Spleen (tissue), 13 donors: ENCODE measurements at places on chromosomes 2 and 18. TPM values are rescaled to one million over a fixed set of nuclear protein-coding genes. Genes with fewer than 3 reads are reported as not detected.

DNA sequence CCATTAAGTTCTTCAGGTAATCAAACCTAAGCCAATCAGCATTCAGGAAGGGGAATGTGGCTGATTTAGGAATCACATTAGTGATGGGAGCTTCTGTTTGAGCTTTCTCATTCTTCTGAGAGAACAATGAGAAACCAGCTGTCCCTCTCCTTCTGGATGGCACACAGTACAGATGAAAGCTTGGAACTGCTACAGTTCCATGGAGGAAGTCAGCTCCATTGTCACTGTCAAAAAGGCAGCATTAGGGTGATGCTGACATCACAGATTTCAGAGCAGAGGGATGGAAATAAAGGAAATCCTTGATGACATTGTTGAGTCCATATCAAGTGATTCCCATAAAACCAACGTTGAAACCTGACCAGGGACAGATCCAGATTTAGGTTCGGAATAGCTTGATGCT lies 36.1 kb upstream of the ACYP2 start:
- no peaks in the 10 kb centered on the region for H3K36me3 ChIP-seq
- no peak overlapping the region for H3K27ac ChIP-seq
- no peaks in the 10 kb centered on the region for H3K27me3 ChIP-seq
- no peaks in the 10 kb centered on the region for H3K4me1 ChIP-seq
- DNase-seq: no peak

PROKR1 gene
- total RNA-seq: not detected

DNA sequence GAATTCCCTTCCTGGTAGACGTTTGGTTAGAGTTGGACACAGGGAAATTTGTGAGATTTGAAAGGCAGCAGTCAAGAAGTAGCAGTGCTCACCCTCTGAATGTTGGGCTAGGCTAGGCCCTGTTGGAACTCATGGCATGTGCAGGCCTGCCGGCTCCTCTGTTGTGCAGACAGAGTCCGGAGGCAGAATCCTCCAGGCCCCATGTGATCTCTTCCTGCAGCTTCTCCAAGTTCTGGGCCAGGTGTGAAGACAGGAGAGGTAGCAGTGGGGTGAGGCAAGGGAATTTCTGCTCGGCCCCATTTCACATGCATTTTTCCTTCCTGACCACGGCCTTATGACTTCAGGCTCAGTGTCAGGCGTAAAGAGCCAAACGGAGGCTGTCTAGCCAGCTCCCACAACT lies 36.9 kb upstream of the RAB31 start:
- no peaks in the 10 kb centered on the region for H3K36me3 ChIP-seq
- H3K4me1 ChIP-seq: peaks cover 10% of the 10 kb centered on the region
- DNase-seq: no peak
- no peak overlapping the region for H3K4me3 ChIP-seq
- H3K27me3 ChIP-seq: no peaks in the 10 kb centered on the region

GRCh38 chr2:21165350-21165749 lies 41.6 kb downstream of the TDRD15 start:
- no peaks in the 10 kb centered on the region for H3K36me3 ChIP-seq
- no peak overlapping the region for H3K27ac ChIP-seq
- no peak for DNase-seq
- no peaks in the 10 kb centered on the region for H3K4me1 ChIP-seq

GRCh38 chr2:217218269-217219163 lies 358.7 kb upstream of the TNP1 start:
- H3K36me3 ChIP-seq: no peaks in the 10 kb centered on the region
- DNase-seq: no peak
- H3K27me3 ChIP-seq: no peaks in the 10 kb centered on the region

- H3K36me3 ChIP-seq: no peaks in the 10 kb centered on the region
- no peak for DNase-seq
- H3K27ac ChIP-seq: no peak overlapping the region
- no peaks in the 10 kb centered on the region for H3K4me1 ChIP-seq
- H3K4me3 ChIP-seq: peak overlapping the region; percentile 6
Measured at GRCh38 chr2:133674433-133675331, 106.4 kb upstream of the NCKAP5 start.

GPBAR1 gene
- 9.3 TPM for total RNA-seq

- H3K27ac ChIP-seq: no peak overlapping the region
- H3K36me3 ChIP-seq: no peaks in the 10 kb centered on the region
- peaks cover 5% of the 10 kb centered on the region for H3K27me3 ChIP-seq
- no peak for DNase-seq
- H3K4me1 ChIP-seq: peaks cover 51% of the 10 kb centered on the region
- H3K4me3 ChIP-seq: no peak overlapping the region
Measured at GRCh38 chr2:127669056-127669455, 6.3 kb downstream of the LIMS2 start.

DNA sequence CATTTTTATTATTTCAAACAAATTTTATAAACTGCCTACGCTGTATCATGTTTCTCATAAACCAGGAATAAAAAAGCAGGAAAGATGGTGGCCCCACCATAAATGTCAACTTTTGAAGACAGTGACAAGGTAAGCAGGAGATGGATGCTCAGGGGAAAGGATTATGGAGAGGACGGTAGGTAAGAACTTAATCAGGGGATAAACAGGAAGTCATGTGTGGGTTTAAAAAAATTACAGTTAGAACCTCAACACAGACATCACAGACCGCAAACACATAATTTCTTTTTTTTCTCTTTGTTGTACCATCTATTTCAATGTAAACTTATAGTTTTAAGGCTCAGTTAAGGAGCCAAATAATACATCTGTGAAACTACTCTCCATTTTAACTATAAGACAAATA lies 575.2 kb upstream of the SLC8A1 start:
- H3K27me3 ChIP-seq: no peaks in the 10 kb centered on the region
- H3K27ac ChIP-seq: no peak overlapping the region
- H3K4me1 ChIP-seq: no peaks in the 10 kb centered on the region
- DNase-seq: no peak

BCL11A gene
- total RNA-seq: 118 TPM

LMAN2L gene
- 15.4 TPM for total RNA-seq

KANSL1L gene
- 15.4 TPM for total RNA-seq

GRCh38 chr18:79868168-79868784 lies 70.5 kb downstream of the KCNG2 start:
- H3K36me3 ChIP-seq: no peaks in the 10 kb centered on the region
- no peak overlapping the region for H3K27ac ChIP-seq
- H3K4me3 ChIP-seq: no peak overlapping the region
- H3K4me1 ChIP-seq: no peaks in the 10 kb centered on the region
- no peaks in the 10 kb centered on the region for H3K27me3 ChIP-seq
- peak; percentile 73 for DNase-seq

C2orf72 gene
- total RNA-seq: not detected

NT5DC4 gene
- 1.8 TPM for total RNA-seq

DNA sequence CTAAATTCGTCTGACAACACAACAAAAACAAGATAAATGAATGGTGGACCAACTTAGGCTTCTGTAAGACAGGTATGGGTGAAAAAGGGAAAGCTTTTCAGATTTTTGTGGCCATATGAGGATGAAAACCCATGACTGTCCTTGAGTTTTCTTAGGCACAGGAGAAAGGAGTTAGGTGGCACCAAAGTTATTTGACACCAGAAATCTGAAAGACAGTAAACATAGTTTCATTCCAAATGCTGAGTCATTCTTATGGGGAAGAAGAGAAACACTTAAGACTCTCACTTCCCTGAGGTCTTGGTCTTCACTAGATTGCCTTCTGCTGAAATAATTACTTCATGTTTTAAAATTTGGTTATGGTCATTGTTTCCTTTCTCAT lies 5.2 kb upstream of the GPD2 start:
- H3K36me3 ChIP-seq: no peaks in the 10 kb centered on the region
- H3K4me1 ChIP-seq: peaks cover 17% of the 10 kb centered on the region
- H3K4me3 ChIP-seq: no peak overlapping the region
- H3K27ac ChIP-seq: peak overlapping the region; percentile 28
- no peaks in the 10 kb centered on the region for H3K27me3 ChIP-seq

DNA sequence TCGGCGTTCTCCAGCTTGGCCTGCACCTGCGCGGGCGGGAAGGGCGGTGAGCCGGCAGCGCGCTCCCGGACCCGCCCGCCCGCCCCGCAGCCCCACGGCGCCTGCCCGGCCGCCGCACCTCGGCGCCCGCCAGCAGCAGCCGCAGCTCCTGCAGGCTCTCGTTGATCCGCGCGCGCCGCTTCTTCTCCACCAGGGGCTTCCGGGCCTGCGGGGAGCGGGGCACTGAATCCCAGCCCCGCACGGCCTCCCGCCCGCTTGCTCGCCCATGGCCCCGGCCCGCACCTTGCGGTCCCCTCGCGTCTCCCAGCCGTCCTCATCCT lies 335 bp downstream of the HES6 start:
- H3K4me3 ChIP-seq: peak overlapping the region; percentile 64
- peak overlapping the region; percentile 47 for H3K27ac ChIP-seq
- peaks cover 60% of the 10 kb centered on the region for H3K27me3 ChIP-seq
- H3K4me1 ChIP-seq: peaks cover 56% of the 10 kb centered on the region
- H3K36me3 ChIP-seq: no peaks in the 10 kb centered on the region
- no peak for DNase-seq

- no peak overlapping the region for H3K27ac ChIP-seq
- no peaks in the 10 kb centered on the region for H3K36me3 ChIP-seq
- no peak overlapping the region for H3K4me3 ChIP-seq
- no peak for DNase-seq
- H3K4me1 ChIP-seq: no peaks in the 10 kb centered on the region
Measured at GRCh38 chr2:15230599-15231192, 330.4 kb downstream of the NBAS start.
